Lung (tissue), 17 donors: ENCODE measurements at places on chromosomes 1 and 21. TPM values are rescaled to one million over a fixed set of nuclear protein-coding genes. Genes with fewer than 3 reads are reported as not detected.

VHLL gene
- not detected for total RNA-seq

PDE9A gene
- total RNA-seq = 7.2 TPM

RPAP2 gene
- total RNA-seq = 24.5 TPM

GOLT1A gene
- total RNA-seq = 8.5 TPM

C4BPA gene
- 203 TPM for total RNA-seq

MFN2 gene
- total RNA-seq = 26.7 TPM

LEMD1 gene
- total RNA-seq = 1.0 TPM

SPRR4 gene
- not detected for total RNA-seq

YOD1 gene
- 7.1 TPM for total RNA-seq
